Esophagus mucosa (tissue), 1 donor: ENCODE measurements at places on chromosomes 5 and 9. TPM values are rescaled to one million over a fixed set of nuclear protein-coding genes. Genes with fewer than 3 reads are reported as not detected.
A peak's percentile ranks its signal among the peaks of the same experiment; 100 is the strongest.

DNA sequence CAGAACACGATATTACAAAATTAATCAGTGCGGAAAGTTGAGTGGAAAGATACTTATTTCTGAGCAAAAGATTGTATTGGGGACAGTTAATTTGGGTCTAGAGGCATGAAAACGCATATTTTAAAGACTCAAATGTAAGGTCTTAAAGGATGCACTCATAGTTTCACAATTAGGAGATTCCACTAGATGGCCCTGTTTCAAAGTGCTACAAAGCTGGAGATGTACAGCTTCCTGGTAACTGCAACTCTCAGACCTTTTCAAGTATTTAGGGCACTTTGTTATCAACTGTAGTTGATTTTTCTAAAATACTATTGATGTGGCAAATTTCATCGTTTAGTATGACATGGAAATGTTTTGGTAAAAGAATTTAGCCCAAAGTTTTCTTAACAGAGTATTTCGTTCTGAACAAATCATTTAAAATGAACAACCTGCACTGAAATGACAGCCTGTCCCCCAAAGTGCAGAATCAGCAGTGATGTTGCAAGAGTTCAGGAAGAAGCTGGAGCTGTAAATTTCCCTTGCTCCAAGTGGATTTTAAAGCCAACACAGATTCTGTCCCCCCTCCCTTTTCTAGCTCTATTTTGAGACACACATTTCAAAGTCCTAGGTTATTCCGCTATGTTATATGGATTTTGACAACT lies 16.2 kb upstream of the NDUFB6 start:
- ATAC-seq, result peak; percentile 64

DNA sequence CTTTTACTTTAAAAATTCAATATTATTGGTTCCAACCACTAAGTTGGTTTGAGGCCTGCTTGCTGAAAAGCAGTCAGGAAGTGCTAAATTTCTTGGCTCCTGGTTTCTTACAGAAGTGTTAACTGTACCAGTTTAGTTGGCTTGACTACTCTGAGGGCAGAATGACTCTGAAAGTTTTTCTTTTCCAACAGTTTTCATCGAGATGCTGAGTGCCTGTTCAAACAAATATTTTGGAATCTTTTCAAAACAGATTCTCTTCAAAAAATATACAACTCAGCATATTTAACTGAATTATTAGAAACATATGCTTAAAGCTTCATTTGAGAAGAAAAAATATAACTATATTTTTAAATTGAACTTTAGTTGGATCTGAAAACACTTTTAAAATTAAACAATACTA lies 37.0 kb downstream of the SLC38A9 start:
- no peak for ATAC-seq

DNA sequence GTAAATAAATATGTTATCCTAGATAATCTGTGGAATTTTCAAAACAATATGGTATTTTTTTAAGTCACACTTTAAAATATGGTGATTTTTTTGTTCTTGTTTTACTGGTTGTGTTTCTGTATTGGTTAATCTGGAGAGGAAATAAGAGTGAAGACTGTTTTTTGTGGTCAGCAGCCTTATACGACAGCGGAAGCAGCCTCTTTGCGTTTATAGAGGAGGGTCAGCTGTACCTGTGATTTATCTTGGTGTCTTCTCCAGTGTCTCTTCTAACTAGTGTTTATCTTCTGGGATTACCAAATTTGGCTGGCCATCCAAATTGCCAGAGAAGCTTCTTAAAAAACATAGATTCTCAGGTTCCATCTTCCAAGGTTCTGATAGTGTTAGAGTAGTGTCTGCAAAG lies 58.7 kb downstream of the ICE1 start:
- no peak for ATAC-seq

- ATAC-seq, result peak; percentile 59
Measured at GRCh38 chr5:175746851-175747250, 89.0 kb downstream of the HRH2 start.

BRIX1 gene
- 22.0 TPM for total RNA-seq

CERCAM gene
- 5.5 TPM for total RNA-seq

- ATAC-seq, result no peak
Measured at GRCh38 chr9:20623748-20624124, 1.4 kb upstream of the MLLT3 start.

DNA sequence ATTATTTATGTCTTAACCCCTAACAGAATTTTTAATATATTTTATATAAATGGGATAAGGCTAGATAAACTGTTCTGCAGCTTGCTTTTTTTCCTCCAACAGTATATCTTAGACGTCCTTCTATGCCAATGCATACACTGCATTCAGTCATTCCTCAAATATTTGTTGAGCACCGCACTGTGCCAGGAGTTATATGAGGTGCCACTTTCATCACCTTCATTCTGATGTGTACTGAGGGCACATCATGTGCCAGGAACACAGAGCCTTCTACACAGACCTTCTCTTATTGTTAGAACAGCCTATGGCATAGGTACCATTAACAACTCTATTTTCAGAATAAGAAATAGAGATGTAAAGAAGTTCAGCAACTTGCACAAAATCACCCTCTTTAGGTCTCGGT lies 570.1 kb downstream of the CDK5RAP2 start:
- no peak for ATAC-seq
